ENCODE measurements at places on chromosomes 7 and 10.

GRCh38 chr7:131076032-131076431, 251.6 kb upstream of the MKLN1 start:
- no peak for DNase-seq

GRCh38 chr7:125678771-125679170, 749.1 kb upstream of the POT1 start:
- no peak for DNase-seq

- DNase-seq, result peak; percentile 30
These were observed 1.5 kb upstream of the SKIDA1 start for GRCh38 chr10:21526860-21527597.

DNA sequence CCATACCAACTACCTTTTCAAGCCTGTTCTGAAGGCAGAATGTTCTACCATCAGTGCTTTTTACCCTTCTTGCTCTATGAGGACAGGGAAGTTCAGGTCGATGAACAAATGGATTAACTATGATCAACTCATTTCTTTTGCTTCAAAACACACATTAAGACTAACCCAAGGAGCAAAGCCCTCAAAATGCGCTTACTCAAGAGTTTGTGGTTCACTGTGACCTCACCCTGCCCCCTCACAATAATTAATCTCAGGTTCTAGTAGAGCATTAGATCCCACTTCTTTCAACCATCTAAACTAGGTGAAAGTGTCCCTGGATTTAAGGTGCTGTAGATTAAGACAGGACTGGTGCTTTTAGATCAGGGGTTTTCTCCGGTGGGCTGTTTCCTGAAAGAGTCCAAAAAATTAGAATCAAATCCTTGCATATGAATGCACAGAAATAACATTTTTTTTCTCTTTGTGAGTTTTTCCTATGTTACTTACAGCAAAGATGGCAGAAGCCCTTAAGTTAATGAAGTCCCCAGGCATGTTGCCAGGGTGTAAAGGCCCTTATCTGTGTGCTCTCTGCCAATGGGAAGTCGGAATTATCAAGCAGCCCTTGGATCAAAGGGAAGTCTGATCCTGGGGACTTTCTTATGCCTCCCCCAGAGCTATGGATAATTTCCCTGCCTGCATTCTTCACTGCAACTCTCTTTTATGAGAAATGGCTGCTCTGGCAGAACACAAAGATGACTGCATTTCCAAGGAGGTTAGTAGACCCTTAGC, 205.5 kb upstream of the STK17A start:
- DNase-seq, result no peak

GRCh38 chr7:88396948-88397322, 90.2 kb upstream of the STEAP4 start:
- DNase-seq, result no peak

DNA sequence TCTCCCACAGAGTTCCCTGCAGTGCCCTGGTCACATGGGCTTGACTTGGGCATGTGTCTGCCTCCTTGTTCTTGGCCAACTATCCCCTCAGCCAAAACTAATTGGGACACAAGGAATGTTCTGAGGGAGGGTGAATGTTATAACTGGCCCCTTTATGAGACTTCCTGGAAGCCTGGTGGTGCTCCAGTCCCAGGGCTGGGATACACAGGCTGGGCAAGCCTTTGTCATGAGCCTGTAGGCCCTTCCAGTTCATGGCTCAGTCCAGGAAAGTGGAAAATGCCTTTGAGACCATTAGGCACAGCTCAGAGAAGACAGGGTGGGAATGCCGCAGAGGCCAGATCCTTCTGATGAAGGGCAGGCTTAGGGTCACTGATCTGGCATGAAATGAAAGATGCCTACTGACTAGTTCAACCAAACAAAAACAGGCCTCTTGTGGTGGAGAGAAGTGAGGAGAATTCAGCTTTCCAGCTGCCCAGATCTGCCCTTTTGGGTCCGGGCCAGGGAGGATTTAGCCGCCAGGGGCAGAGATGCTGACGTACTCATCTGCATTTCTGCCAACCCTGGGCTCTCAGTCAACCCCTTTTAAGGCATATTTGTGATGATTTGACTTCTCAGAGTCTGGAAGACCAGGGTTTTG, 961.5 kb downstream of the KCNMA1 start:
- DNase-seq, result no peak

- DNase-seq, result peak; percentile 55
These were observed 8.7 kb downstream of the NCAPG2 start for GRCh38 chr7:158695726-158696452.

- no peak for DNase-seq
These were observed 1.9 kb downstream of the WIPF3 start for GRCh38 chr7:29808075-29808801.

- no peak for DNase-seq
These were observed 14.0 kb downstream of the INHBA start for GRCh38 chr7:41688906-41689305.

- DNase-seq, result no peak
These were observed 19.2 kb upstream of the SMO start for GRCh38 chr7:129169171-129169671.

- no peak for DNase-seq
These were observed 51.2 kb upstream of the LBX1 start for GRCh38 chr10:101280511-101280910.

DNA sequence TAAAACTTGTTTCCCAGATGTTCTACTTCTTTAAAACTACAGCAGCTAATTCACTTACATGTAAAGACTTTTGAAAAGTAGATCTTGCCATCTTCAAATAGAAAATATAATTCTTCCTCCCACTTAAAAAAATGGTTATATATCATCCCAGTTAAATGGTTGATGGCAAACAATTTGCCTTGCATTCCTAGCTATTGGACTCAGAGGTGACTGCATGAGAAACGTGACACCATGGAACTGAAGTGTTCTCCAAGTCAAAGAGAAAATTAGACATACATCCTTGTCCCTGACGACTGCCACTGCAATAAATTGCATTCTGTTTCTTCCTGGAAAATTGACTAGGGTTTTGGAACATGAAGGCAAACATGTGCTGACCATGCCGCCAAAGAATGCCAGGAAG, 95.0 kb upstream of the POM121L12 start:
- no peak for DNase-seq

GRCh38 chr10:83522456-83522855, 616.9 kb upstream of the GHITM start:
- DNase-seq, result no peak

DNA sequence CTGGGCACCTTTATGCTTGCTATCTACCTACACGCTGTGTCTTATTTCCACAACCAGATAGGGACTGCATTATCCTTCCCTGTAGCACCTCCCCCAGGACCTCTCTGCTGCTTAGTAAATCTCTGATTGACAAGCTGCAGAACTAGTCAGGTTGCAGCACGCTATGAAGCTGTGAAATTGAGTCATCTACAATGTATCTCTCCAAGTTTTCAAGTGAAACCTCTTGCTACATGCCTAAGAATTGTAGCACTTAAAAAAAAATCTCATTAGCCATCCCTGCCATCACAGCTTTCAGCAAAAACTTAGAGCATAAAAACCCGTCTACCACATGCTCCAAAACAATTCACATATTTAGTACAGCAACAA, 69.7 kb upstream of the FGFR2 start:
- DNase-seq, result no peak

- no peak for DNase-seq
These were observed 1.3 kb downstream of the POR start for GRCh38 chr7:75916259-75916658.

DNA sequence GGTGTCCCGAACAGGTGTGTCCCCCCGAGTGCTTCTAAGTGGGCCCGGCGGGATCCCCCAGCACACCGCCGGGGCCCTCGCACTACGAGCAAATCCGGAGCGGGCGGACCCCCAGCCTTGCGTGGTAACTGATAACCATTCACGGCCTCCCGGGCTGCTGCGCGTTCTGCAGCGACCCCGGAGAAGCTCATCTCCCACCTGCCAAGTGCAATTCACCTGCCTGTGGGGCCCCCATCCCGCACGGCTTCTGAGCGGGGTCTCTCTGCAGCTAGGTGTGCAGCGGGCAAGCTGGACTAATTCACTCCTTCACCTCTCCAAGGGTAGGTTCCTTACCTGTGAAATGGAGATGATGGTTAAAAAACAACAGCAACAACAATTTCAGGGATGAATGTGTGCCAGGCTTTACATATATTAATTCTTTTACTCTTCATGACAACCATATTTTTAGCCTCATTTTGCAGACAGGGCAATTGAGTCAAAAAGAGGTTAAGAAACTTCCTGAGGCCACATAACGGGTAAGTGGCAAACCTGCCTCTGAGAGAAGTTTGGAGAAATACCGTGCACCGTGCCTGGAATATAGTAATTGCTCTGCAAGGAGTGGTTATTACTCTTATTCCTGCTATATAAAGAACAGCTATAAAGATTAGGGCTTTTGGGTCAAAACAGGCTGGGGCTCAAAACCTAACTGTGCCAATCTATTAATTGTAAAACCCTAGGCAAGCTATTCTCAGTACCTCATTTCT, 652 bp upstream of the PODXL start:
- peak; percentile 44 for DNase-seq

DNA sequence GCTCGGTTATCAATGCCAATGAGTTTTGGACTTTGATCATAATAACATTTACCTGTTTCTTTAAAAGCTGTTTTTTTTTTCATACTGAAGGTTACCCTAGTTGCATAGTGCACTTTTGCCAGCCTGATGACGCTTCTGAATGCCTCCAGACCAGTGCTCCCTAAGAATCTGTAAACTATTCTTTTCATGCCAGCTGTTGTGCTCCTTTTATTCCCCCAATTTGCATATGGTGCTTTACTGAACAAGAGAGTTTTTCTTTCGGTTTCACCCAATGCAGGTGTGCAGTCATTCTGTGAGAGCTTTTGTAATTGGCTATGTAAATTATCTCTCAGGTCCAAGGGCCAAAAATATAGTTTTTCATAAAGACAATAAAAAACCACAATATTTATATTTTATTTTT, 48.1 kb upstream of the GLCCI1 start:
- no peak for DNase-seq

GRCh38 chr7:54788664-54789063, 29.7 kb upstream of the SEC61G start:
- peak; percentile 72 for DNase-seq

DNA sequence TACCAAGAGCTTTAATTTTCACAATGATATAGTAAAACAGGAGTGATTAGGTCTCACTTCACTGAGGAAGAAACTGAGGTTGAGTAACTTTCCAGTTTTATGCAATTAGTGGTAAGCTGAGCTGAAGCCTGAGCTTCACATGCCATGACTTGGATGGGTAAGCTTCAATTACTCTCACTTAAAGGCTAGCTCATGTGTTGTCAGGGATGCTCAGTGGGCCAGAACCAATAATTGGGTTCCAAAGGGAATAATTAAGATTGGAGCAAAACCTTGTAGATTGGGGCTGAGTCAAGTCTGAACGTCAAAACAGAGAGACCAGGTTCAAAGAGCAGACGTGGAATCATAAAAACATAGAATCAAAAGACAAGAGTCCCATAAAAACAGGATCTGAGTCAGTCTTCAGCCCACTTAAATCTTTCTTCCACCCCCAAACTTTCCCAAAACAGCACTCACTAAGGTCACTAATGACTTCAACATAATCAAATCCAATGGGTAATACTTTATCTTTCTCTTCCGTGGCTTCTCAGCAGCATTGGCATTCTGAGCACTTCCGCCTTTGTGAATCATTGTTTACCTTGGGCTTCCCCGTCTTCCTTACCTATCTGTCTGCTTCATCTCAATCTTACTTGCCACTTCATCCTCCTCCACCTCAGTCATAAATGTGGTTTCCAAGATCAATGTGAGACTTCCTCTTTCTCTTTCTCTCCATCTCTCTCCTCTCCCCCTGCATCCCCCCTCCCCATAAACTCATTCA, 23.0 kb upstream of the EGFR start:
- DNase-seq, result no peak

DNA sequence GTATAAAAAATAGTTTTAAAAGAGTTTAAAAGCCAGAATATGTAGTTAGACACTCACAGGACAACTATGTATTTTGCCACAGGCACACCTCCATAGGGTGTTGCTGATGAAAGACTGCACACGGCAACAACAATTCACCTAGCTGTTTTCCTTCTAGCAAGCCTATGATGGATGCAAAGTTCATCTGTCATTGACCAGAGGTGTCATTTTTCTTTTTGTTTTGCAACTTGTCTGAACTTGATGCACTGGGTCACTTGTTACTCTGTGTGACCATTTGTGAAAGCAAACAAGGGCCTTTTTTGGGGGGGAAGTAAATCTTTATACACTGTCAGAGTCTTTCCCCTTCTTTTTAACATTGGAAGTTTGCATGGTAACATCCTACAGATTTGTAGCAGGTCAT, 258.0 kb upstream of the SEMA3A start:
- no peak for DNase-seq

Data from NCI-H345 (cell line).